ENCODE measurements at places on chromosomes 4 and X.

- no peak for DNase-seq
Observed at GRCh38 chrX:24575496-24575895, 71.7 kb downstream of the PCYT1B start.

DNA sequence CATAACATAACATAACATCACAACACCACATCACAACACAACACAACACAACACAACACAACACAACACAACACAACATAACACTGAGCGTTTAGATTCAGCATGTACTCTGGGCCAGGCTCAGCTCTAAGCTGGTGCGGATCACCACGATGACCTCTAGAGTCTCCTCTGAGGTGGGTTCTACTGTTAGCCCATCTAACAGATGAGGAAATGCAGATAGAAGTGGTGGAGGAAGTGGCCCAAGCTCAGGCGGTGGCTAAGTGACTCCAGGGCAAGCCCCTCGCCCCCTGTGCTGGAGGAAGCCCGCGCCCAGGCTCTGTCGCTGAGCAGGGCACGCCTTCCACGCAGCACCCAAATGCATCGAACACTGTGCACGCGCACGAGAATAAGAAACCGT lies 45.3 kb upstream of the CDKN2AIP start:
- DNase-seq: no peak

- DNase-seq: no peak
Observed at GRCh38 chrX:9535101-9535500, 70.2 kb downstream of the TBL1X start.

DNA sequence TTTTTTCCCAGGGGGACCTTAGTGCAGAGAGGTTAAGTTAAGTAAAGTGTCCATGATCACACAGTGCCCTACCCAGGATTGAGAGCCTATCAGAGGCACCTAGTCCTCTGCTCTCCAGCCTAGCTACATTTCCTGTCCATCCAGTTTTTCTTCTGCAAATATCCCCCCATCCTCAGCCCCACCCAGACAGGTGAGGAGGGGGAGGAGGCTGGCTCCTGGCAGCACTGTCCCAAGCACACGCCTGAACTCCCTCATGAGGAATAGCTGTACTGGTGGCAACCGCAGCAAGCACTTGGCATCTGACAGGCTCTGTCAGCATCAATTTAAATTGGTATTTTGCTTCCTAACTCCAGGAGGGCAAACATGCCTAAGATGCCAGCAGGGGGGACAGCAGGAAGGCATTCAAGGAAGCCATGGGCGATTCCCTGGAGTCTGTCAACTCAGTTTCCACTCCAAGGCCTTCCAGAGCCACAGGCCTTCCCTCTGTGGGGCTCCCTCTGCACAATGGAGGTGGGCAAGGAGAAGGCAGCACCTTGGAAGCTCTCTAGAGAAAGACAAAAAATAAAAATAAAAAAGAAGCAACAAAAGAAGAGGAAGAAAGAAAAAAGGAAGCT lies 6.4 kb upstream of the FRMPD3 start:
- DNase-seq: no peak

- no peak for DNase-seq
Observed at GRCh38 chr4:121062521-121062920, 9.8 kb downstream of the NDNF start.

- DNase-seq: no peak
Observed at GRCh38 chr4:23166919-23167318, 474.2 kb downstream of the GBA3 start.

DNA sequence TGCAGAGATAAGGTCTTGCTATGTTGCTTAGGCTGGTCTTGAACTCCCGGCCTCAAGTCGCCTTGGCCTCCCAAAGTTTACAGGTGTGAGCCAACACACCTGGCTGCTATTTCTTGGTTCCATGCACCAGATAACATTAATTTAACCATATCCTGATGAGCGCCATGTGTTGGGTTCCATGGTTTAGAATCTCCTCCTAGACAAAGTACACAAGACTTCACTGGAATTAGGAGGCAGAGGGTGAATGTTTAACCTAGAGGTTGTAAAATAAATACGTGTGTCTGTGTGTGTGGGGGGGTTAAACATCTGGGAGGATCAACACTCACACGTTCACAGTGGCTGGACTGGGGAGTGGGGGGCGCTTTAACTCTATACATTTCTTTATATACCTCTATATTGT lies 32.4 kb upstream of the SORCS2 start:
- DNase-seq: no peak

DNA sequence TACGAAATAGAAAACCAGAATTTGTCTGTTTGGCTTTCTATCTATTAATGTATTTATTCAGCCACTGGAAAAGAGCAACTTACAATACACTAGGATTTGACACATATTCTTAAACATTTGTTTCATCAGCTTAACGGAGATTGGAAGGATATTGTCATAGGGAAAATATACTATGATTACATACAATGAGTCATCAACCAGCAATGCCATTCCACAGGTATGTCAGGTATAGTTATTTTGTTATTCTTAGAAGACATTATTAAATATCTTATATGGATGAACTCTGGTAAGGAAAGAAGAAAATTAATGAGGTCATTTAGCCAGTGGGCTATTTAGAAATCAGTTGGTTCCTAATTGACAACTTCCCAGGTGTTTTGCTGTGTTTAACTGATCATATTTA lies 926.6 kb downstream of the STIM2 start:
- no peak for DNase-seq

GRCh38 chr4:5691491-5692132 lies 16.7 kb downstream of the EVC2 start:
- no peak for DNase-seq

GRCh38 chr4:167555338-167556022 lies 321.2 kb upstream of the SPOCK3 start:
- DNase-seq: no peak

GRCh38 chrX:130829526-130830515 lies 73.2 kb downstream of the ENOX2 start:
- DNase-seq: no peak

- no peak for DNase-seq
Observed at GRCh38 chr4:186414390-186414789, 141.0 kb downstream of the MTNR1A start.

GRCh38 chr4:13966231-13967195 lies 339.0 kb upstream of the BOD1L1 start:
- DNase-seq: no peak

GRCh38 chrX:66015900-66016689 lies 23.8 kb downstream of the VSIG4 start:
- no peak for DNase-seq

DNA sequence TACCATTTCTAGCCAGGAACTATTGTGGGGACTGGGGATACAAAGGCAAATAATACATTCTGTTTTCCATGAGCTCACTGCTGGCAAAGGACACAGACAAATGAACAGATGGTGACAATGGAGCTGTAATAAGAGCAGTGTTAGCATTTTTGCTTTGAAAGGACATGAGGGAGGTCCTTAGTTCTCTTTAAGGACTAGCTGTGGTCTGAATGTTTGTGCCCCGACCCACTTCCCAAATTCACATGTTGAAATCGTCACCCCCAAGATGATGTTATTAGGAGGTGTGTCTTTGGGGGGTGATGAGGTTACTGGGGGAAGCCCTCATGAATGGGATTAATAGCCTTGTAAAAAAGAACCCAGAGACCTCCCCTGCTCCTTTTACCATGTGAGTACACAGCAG lies 30.3 kb downstream of the CCNG2 start:
- DNase-seq: no peak

DNA sequence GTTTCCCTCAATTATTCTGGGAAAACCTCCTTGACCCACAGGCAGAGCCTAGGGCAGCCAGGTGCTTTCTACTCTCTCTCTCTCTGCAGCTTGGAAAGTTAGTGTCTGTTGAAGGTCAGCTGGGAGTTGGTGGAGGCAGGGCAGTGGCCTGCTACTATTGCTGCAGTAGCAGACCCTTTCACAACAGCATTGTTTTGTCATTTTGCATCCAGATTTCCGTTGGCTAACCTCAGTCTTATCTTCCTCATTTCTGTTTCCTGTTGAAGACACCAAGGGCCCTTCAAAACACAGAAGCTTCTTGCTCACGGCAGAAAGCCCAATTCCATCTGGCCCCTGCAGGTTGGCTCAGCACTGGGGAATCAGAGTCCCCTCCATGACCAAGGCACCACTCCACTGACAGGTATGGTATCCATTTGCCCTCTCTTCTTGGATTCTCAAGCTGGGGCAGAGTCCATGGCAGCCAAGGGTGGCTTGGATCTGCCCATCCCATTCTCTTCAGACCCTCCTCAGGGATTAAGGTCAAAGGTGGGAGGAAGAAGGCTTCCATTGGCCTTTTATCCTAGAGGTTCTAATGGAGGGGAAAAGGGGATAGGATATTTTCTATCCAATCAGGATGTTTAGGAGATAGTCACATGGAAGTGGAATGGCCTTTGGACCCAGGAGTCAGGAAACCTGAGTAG lies 24.6 kb downstream of the VSIG4 start:
- no peak for DNase-seq

- DNase-seq: no peak
Observed at GRCh38 chrX:139801397-139801813, 93.4 kb upstream of the MCF2 start.

GRCh38 chr4:138050601-138051000 lies 191.5 kb downstream of the SLC7A11 start:
- DNase-seq: no peak

DNA sequence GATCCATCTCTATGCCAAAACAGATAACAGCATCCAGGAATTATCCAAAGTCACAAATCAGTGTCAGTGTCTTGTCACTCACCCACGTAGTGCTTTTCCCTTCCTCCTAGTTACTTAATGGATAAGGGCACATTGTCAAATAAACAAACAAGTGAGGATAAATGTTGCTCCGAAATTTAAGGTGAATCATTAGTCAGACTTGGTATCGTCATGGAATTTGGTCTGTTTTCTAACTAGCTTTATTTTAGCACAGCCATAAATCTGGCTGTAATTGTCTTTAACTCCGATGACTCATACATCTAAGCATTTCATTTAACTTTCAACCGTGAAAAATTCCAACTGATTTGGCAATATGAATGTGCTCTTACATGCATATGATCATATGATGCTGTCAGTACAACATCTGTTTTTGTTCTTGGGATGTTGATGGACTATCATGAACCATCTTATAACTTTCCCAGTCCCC lies 83.3 kb downstream of the SNCA start:
- no peak for DNase-seq

GRCh38 chr4:8472689-8473197 lies 32.2 kb downstream of the TRMT44 start:
- no peak for DNase-seq

DNA sequence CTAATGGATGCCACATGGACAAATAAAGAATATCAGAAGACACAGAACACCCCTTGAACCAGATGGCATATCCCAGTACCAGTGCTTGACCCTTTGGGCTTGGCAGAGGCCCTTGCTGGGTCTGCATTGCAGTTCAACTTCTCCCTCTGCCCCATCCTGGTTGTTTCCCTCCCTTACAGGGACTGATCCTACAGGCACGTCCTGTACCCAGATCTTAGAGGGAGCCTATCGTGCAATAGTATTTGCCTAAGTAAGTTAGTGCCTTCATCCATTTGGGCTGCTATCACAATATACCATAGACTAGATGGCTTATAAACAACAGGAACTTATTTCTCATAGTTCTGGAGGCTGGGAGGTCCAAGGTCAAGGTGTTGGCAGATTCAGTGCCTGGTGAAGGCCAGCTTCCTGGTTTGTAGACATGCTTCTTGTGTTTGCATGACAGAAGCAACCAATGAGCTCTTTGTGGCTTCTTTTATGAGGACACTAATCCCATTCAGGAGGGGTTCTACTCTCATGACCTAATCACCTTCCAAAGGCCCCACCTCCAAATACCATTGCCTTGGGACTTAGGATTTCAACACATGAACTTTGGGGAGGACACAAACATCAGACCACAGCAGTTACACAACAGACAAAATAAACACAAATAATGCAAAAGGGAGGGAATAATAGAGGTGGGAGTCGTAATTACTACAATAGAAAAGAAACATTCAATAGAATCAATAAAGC lies 146.5 kb upstream of the MSX1 start:
- DNase-seq: no peak

Measured in hematopoietic multipotent progenitor cell treated with erythropoietin and hydrocortisone succinate and interleukin-3 and kit ligand, for 17 days (in vitro differentiated cells).